ENCODE measurements at places on chromosomes 13 and 19.

GRCh38 chr19:8373867-8374813, 10.2 kb downstream of the ANGPTL4 start:
- DNase-seq: no peak

DNA sequence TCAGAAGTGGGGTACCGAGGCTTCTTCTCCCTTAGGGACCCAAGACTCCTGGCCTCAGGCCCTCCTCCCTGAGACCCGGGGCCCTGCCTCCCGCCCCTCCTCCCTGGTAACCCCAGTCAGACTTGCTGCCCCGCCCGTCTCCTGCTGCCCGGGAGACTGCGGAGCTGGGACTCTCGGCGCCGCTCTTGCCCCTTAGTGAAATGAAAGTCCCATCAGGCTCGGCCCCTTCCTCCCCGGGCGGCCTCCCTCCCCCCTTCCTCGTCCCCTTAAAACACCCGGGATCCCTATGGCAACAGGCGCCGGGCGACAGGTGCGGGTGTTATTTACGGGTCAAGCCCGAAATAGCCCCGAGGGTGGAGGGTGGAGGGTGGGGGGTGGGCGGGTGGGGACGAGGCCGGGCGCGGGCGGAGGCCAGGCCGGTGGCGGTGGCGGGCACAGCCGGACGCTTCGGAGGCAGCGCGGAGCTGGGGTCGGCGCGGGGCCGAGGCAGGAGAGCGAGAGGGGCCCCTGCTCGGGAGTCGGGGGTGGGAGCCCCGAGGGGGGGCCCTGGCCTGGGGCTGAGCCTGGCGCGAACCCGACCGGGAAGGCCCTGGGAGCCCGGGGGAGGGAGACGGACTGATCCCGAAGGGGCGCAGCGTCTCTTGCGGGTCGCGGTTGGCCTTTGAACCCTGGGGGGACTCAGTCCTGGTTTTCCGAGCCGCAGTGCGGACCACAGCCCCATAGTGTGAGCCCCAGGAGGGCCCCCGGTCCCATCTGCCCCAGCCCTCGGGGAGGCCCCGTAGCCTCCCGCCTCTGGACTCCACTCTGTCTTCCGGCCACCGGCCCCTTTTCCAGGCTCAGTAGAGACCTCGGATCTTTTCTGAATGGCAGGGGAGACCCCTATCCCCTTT, at the start of gene CACNG6:
Gene CACNG6, plus strand, starts transcription at position 414 of the 890 bp plus-strand sequence. CDS start 1,241 bp downstream, outside the sequence.
- DNase-seq: no peak

DNA sequence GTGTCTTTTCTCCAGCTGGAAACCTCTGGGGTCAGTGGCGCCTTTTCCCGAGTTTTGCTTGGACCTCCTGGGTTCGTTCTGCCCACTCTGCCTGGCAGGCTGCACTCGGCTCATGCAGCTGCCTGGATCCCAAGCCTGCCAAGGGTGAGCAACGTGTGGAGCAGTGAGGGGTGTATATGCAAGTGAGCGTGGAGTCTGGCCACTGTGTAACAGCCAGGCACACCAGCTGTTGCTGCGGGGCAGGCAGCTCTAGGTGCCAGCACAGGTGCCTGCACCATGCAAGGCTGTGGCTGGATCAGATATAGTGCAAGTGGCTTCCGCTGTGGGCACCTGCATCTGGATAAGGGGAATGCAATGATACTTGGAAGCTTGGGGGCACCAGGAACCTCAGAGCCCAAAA, 699.4 kb downstream of the SLITRK1 start:
- no peak for DNase-seq

GRCh38 chr13:80121038-80121437, 219.9 kb downstream of the SPRY2 start:
- no peak for DNase-seq

DNA sequence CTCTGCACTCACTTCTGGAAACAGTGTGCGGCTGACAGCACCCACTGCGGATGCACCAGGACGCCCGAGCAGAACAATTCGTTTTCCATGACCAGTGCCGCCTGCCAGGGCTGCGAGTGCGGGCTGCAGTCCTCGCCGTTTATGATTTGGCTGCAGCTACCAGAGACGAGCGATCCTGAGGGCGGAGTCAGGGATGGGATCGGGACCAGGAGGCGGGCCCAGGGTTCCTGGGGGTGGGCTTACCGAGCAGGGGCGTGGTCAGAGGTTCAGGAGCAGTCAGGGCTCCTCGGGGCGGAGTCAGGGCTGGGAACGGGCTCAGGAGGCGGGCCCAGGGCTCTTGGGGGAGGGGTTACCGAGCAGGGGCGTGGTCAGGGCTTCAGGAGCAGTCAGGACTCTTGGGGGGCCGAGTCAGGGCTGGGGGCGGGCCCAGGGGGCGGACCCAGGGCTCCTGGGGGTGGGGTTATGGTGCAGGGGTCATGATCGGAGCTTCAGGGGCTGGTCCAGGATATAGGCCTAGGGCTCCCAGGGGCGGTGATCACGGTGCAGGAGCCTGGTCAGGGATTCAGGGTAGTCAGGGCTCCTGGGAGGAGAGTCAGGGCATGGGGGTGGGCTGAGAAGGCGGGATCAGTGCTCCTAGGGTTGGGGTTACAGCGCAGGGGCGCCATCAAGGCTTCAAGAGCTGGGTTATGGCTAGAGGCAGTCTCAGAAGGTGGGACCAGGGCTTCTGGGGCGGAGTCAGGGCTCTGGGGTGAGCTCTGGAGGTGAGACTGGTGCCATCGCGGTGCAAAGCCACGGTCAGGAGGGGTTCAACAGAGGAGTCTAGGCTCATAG, 1.7 kb downstream of the KLK4 start:
- DNase-seq: no peak

- DNase-seq: no peak
Observed at GRCh38 chr19:51122112-51122981, 2.4 kb upstream of the SIGLEC9 start.

DNA sequence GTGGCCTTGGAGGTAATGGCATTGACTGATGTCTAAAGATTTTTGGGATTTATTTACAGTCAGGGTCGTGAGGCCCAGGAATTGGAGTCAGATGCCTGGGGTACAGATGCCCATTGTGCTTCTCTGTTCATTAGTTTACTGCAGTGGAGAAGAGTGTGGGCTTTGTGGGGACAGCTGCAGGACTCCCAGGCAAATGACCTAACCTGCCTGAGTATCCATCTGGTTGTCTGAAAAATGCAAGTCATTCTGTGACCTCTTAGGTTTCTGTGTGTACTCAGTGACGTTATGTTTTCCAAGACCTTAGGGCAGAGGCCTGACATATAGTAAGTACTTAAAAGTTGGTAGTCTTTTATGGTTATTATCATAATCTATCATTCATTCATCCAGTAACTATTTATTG, 60.5 kb downstream of the SPATA13 start:
- DNase-seq: no peak

GRCh38 chr13:84784443-84785153, 902.3 kb upstream of the SLITRK1 start:
- DNase-seq: no peak

- no peak for DNase-seq
Observed at GRCh38 chr19:13301627-13302334, 151.6 kb downstream of the IER2 start.

DNA sequence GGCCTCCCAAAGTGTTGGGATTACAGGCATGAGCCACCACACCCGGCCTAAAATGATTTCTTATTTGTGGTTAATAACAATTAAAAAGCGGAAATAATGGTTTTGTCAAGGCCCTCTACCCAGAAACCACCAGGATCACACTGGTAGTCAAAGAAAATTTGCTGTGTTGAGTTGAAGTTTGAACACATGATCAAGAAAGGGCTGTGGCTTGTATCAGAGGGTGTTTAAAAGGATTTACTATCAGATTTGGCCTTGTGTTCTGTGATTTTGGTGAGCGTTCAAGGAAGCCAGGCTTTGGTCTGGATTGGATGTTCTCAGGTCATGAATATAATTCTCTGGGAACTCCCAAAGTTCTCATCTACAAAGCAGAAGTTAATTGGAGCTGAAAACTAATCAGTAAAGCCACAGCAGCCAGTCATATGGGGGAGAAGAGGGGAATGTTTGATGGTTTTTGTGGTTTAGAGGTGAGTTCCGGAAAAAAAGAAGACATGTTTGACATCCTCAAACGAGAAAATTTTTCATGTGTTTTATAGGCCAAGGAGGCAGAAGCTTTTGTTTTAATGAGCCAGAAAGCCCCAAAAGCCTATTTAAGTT, 10.6 kb upstream of the ZNF556 start:
- DNase-seq: no peak

DNA sequence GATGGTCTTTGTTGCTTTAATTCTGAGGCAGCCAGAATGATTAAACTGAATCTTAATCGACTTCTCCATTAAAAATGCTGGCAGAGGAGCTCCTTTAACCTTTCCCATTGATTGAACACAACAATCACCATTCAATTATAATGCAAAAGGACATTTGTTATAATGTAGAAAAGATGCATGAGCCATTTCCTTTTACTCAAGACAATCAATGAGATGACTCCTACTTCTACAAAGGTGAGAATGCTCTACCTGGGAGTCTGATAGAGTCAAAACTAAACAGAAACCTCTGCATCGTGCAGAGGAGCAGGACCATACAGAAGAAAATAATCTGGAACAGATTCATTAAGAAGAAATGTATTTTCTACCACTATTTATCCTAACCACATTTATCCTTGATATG, 253.6 kb upstream of the DACH1 start:
- no peak for DNase-seq

DNA sequence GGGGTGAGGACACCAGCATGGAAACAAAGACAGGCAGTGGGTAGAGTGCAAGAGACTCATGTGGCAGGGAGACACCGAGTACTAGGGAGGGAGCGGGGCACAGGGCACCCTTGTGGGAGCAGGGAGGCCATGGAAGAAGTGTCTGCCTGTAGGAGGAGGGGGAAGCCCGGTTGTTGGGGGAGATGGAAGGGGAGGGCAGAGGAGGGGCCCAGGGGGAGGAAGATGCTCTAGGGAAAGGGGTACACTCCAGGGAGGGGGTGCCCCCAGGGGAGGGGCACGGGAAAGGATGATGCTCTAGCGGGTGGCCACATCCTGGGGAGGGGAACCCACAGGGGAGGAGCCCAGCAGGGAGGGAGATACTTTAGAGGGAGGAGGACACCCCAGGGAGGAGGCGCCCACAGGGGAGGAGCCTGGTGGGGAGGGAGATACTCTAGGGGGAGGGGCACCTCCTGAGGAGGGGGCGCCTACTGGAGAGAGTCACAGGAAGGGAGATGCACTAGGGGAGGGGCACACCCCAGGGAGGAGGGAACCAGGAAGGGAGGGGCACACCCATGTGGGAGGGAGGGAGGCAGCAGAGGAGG, 24.9 kb downstream of the CPAMD8 start:
- no peak for DNase-seq

GRCh38 chr13:85828094-85828684, 29.0 kb upstream of the SLITRK6 start:
- DNase-seq: peak; percentile 2

- peak; percentile 1 for DNase-seq
Observed at GRCh38 chr13:52695856-52696255, 43.2 kb downstream of the SUGT1 start.

All from astrocyte of the cerebellum (primary cell).